ENCODE measurements at places on chromosomes 16 and 17. TPM values are rescaled to one million over a fixed set of nuclear protein-coding genes. Genes with fewer than 3 reads are reported as not detected.

Gene RCVRN
- not detected for total RNA-seq

- peak; percentile 50 for DNase-seq
Measured at GRCh38 chr16:57600048-57600835, 28.2 kb upstream of the ADGRG1 start.

DNA sequence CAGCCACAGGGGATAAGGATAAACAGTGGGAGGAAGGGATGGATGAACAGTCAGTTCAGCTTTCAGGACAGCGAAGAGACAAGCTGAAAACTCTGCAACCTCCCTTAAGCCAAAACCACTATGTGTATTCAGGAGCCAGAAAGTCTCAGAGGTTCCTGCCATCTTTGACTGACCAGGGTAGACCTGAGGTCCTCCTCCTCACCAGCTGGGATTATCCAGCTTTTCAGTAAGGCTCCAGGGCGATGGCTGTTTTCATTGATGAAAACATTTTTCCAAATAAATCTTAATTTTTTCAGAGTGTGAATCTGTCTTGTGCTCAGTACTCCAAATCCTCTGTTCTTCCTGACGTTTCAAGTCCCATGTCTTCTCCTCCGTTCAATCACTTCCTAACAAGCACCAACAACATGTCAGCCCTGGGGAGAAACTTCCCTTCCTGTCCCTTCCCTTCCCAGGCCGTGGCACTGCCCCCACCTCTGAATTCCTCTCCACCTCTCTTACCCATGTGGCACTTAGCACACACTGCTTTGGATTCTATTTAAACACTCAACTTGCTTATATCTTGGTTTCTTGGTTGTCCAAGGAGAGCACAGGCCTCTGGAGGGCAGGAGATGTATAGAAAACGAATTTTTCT lies 5.2 kb downstream of the HSDL1 start:
- DNase-seq = no peak

- peak; percentile 67 for DNase-seq
Measured at GRCh38 chr17:2347805-2348685, 10.7 kb downstream of the SGSM2 start.

- DNase-seq = no peak
Measured at GRCh38 chr17:61996916-61997605, 68.0 kb downstream of the MED13 start.

Gene B4GALNT2
- 5.4 TPM for total RNA-seq

DNA sequence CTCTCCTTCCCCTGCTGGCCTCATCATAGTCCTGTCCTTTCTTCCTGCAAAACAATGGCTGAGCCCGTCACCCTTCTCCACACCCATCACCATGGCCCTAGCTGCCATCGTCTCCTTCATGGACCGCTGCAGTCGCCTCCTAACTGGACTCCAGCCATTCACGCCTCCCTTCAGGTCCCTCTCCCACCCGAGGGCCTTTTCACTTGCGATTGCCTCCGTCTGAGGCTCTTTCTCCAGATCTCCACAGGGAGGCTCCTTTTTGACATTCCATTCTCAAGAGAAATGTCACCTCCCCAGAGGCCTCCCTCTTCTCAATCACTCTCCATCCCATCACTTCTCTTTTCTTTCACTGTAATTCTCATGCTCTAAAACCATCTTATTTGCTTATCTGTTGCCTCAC lies 23.5 kb downstream of the GSG1L start:
- DNase-seq = no peak

Gene KRTAP4-3
- not detected for total RNA-seq

GRCh38 chr17:17204635-17205231 lies 1.4 kb downstream of the PLD6 start:
- DNase-seq = no peak

DNA sequence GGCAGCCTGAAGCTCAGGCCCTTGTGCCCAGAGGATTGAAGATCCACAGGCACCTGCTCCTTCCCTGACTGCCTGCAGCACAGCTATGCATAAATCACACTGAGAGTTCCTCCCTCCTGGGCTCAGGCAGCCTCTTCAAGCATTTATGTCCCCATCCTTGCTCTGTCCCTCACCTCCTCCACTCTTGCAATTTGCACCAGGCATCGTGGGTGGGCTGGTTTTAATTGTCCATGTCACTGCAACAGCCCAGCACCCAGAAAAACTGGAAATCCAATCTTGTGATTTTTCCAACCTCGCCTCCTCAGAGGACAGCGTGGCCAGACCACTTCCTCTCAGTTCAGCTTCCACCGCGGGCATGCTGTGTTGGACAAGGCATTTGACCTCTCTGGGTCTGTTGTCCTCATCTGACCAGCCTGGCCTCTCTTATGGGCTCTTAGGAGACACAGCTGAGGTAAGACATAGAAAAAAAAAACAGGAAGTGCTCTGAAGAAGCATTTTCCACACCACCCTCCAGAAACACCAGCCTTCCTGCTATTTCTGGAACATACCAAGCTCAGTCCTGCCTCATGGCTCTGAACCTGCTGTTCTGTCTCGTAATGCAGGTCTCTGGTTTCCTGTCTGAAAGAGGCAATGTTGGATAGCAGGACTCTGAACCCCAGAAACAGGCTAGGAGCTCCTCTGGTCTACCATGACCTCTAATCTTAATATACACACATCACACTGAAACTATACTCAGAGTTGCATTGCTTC lies 8.3 kb downstream of the TMEM114 start:
- no peak for DNase-seq

GRCh38 chr17:614653-615546 lies 99.7 kb downstream of the VPS53 start:
- DNase-seq = no peak

DNA sequence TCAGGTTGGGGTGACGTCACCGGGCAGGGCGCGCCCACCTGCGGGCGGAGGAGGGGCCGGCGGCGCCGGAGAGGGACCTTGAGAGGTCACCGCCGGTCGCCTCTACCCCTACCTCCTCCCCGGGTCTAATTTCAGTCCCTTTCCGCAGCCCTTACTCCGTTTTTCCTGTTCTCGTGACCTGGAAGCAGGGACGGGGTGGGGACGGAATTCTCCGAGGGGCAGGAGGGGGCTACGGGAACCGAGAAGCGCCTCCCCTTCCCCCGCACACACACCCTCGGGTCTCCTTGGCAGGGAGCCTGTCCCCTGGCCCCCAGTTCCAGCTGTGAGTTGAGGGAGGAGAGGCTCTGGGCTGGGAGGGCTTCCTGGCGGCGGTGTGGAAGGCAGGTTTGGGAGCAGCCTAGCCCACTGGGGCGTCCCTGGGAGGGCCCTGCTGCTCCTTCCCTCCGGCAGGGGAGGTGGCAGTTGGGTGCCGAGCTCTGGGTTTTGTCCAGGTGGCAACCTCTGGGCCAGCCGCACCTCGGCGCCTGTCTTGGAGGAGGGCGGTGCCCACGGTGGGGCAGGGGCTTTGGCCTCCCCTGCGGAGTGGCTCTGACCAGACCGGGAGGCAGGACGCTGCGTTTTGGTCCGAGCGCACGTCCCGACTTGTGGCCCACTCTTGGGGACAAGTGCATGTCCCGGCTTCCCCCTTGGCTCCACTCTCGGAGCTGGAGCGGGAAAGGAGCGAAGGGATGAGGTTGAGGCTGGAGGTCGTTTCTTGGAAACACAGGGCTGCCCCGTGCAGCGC lies 773 bp downstream of the SYNGR3 start:
- DNase-seq = peak; percentile 90

DNA sequence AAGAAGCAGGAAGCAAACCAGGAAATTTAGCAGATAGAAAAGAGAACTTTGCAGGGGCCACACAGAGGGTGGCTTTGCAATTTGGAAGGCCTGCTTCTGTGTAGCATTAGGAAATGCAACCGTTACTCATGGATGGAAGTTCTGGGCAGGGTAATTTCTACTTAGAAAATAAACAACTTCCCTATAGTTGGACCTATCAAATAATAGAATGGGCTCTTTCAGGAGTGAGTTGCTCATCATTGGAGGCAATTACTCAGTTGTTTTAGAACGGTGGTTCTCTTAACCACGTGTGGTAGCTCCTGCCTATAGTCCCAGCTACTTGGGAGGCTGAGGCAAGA lies 25.8 kb upstream of the HS3ST2 start:
- no peak for DNase-seq

GRCh38 chr17:17740615-17741348 lies 59.5 kb downstream of the RAI1 start:
- DNase-seq = no peak

DNA sequence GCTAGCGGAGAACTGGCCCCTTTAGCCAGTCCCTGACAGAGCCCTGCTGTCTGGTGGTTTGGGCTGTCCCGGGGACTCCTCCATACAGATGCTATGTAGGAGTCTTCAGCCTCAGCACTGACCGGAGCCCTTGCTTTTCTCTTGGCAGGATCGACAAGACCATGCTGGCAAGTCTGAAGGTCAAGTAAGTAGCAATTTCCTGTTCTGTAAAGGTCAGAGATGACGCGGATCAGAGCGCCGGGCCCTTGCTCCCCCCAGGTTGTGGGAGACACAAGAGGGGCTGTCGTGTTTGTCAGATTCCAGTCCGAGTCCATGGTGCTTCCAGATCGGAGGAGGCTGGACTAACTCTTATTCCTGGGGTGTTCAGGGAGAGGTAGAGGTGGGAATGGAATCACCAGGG lies 4.1 kb downstream of the RAP1GAP2 start:
- DNase-seq = no peak

DNA sequence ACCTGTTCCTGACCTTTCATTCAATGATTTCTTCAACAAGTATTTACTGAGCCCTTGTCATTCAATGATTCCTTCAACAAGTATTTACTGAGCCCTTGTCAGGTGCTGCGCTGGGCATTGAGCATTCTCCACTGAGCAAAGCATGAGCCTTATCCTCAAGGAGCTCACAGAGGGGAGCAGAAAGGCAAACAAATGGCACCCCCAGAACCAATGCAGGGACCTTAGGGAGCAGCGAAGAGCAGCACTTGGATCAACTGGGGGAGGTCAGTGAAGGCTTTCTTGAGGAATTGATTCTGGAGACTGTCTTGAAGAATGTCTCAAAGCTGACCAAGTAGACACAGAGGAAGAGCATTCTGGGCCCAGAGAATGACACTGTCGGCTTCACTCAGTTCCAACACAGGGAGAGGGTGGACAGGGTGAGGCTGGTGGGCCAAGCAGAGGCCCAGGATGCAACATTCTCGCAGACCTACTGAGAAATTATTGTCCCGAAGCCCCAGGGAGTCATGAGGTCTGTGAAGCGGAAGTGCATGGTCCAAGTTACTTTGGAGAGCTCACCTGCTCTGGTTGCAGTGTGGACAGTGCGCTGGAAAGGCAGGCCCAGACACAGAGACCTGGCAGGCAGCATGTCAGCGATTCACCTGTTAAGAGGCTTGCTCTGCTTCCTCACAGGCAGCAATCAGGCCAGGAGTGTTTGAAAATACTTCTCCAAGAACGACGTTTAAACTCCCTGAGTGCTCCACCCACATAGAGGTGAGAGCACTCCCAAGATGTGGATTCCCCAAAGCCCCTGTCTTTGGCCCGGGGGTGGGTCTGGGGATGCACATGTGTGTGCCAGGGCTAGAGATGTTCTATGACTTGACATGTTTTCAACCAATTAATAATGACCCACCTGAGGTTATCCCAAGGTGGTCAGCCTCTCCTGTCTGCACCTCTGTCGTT lies 3.2 kb upstream of the MPO start:
- no peak for DNase-seq

DNA sequence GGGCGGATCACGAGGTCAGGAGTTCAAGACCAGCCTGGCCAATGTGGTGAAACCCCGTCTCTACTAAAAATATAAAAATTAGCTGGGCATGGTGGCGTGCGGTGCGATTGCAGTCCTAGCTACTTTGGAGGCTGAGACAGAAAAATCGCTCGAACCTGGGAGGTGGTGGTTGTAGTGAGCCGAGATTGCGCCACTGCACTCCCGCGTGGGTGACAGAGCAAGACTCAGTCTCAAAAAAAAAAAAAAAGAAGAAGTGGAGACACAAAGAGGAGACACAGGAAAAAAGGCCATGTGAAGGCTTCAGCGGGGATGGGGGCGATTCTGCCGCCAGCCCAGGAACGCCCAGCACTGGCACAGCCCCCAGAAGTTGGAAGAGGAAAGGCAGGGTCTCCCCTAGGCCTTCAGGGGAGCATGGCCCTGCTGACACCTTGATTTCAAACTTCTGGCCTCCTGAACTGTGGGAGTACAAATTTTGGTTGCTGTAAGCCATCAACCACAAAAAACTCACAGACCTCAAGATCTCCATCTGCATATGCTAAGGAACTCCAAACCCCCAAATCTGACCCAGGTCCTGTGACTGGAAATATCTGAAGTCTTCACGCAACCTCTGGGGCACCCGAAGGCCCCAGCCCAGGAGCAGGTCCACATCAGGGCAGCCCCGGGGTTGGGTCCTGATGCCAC lies 7.0 kb downstream of the SGSH start:
- DNase-seq = no peak

Gene CD300H
- total RNA-seq = not detected

- no peak for DNase-seq
Measured at GRCh38 chr17:38325221-38325851, 18.4 kb downstream of the GPR179 start.
